ENCODE measurements at places on chromosomes 11 and 22. TPM values are rescaled to one million over a fixed set of nuclear protein-coding genes. Genes with fewer than 3 reads are reported as not detected.

DNA sequence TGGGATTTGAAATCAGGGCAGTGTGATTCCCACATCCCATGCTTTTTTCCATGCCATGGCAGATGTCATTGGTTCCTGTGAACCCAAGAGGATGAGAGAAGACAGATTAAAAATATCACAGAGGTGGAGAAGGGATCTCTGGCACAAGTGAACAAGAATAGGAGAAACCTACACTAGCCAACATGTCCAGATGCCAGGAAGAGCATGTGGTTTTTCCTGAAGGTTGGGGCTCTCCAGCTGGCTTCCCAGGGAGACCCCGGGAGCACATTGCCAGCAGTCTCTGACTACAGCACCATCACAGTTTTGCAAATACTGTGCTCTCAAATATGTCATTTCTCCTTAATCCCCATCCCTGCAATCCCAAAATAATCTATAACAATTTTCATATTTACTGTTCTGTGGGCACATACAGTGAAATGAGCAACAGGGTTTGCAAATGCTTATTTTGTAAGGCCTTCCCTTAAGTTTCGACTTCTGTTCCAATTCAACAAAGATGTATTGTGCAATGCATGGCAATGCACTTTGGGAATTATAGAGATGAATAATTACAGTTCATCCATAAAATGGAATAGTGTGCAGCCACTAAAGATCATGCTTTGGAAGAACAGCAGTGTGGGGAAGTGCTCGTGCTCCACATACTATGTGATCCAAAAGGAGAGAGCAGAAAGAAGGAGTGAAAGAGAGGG, 4.8 kb downstream of the ANKK1 start:
- DNase-seq = no peak

The OR51E2 gene
- total RNA-seq = not detected

DNA sequence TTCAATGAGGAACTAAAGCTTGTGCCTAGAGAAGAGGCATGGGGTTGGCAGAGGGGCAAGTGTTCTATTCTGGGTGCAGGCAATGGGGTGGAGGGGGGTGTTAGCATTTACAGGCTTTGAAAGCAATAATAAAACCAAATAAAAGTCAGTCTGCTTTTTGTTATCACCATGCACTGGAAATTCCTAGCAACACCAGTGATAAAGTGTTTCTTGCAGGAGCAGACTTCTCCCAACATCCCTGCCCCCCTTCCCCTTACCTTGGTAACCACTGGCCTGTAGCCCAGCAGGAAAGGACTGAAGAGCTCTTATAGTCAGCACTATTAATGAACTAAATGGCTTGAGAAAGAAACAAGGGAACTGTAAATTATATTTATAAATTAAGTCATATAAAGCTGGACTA, 65.2 kb upstream of the SESN3 start:
- no peak for DNase-seq

DNA sequence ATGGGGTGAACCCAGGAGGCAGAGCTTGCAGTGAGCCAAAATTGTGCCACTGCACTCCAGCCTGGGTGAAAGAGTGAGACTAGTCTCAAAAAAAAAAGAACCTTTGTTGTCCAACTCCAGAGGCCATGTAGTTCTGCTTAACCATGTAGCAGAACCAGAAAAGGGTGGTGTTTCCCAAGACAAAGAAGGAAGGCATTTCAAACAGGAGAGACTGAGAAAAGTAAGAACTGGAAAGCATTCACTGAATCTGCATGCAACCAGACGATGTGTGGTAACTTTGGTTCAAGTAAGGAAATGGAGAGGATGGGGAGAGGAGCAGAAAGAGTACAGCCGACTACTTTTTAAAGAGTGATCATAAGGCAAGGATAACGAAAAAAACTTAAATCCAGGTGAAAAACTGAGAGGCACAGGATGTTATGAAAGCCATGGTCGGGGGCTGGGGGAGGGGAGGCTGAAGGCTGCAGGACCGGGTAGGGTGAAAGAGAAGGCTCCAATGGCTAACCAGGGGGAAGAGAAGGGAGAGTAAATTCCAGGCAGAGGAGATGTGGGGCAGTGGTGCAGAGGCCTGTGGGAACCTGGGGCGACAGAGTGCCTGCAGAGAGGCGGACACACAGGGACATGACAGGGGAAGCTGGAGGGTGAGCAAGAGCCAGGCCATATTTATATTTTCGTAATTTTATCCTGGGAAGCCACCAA, 48.8 kb downstream of the MAPK1 start:
- no peak for DNase-seq

DNA sequence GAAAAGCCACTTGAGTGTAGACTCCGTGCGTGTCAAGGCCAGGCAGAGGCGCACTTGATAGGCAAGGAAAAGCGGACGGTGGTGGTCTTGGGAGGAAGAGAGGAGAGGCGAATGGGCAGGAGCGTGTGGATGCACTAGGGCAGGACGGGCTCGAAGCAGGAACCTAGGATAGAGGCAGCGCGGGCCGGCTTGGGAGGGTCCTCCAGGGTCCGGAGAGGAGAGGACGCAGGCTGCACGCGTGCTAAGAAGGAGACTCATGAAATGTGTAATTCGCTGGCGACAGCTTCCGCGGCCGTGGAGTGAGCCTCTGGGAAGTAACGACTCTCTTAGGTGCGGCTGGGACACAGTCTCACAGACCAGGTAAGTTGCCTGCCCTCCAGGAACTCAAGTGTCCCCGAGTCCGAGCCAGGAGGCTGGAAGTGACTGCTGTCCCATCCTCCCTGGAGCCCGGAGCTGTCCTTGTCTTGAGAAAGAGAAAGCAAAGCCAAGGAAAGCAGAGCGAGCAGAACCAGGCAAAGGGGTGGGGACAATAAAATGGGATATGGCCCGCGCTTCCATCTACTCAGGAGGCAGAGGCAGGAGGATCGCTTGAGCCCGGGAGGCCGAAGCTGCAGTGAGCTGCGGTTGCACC, 874 bp upstream of the IL17RA start:
- no peak for DNase-seq

GRCh38 chr11:119745776-119746535, 17.0 kb upstream of the NECTIN1 start:
- no peak for DNase-seq

GRCh38 chr11:120648771-120649170, 137.2 kb downstream of the GRIK4 start:
- no peak for DNase-seq

GRCh38 chr11:85732965-85733364, 47.0 kb upstream of the CCDC89 start:
- DNase-seq = no peak

GRCh38 chr11:88531831-88532230, 194.3 kb upstream of the CTSC start:
- no peak for DNase-seq

DNA sequence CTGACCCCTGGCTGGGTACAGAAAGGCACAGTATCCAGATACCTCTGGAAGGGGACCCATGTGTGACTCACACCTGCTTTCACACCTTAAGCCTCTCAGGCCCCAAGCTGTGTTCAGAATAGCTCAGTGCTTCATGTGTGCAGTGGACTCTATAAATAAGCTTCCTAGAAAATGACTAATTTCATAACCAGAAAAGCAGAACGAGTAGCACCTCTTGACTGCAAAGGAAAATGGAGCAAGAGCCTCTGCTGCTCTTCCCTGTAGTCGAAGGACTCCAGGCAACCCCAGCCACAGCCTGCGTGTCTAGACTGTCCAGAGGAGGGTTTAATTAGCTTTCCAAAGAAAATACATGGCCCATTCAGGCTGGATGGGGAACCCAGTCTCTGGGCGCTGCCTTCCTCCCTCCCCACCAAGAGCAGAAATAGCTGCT, 23.1 kb downstream of the PTPN5 start:
- DNase-seq = no peak

DNA sequence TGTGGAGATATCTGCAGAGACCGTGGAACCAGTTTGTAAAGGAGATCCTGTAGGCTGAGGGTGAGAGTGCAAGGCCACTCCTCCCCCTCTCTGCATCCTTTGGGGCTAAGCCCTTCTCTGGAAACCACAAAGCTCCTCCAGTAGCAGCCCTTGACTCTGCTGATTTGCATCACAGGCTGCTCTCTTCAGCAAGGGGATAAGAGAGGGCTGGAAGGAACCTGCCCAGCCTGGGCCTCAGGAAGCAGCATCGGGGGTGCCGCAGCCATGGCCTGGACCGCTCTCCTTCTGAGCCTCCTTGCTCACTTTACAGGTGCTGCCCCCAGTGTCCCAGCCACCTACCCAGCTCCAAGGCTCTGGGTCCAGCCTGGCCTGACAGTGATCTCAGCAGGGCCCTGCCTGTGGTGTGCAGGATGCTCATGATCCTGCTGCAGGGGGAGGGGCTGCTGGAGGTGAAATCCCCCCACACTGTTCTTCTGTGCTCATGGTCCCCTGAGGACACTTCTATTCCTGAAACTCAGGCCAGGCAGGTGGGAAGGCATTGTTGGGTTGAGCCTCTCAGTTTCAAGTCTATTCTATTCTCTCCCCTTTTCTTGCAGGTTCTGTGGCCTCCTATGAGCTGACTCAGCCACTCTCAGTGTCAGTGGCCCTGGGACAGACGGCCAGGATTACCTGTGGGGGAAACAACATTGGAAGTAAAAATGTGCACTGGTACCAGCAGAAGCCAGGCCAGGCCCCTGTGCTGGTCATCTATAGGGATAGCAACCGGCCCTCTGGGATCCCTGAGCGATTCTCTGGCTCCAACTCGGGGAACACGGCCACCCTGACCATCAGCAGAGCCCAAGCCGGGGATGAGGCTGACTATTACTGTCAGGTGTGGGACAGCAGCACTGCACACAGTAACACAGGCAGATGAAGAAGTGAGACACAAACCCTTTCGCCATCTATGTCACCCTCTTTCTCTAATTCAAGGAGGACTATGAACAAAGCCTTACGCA, 68.5 kb upstream of the IGLL5 start:
- no peak for DNase-seq

The TMEM80 gene
- 19.7 TPM for total RNA-seq

- no peak for DNase-seq
Observed at GRCh38 chr22:39300186-39300830, 19.1 kb downstream of the RPL3 start.
